Renal cortex interstitium (tissue), 15 donors: ENCODE measurements at places on chromosomes 6 and 20. TPM values are rescaled to one million over a fixed set of nuclear protein-coding genes. Genes with fewer than 3 reads are reported as not detected.

- DNase-seq = no peak
These were observed 23.3 kb upstream of the BCLAF1 start for GRCh38 chr6:136312975-136313374.

DNA sequence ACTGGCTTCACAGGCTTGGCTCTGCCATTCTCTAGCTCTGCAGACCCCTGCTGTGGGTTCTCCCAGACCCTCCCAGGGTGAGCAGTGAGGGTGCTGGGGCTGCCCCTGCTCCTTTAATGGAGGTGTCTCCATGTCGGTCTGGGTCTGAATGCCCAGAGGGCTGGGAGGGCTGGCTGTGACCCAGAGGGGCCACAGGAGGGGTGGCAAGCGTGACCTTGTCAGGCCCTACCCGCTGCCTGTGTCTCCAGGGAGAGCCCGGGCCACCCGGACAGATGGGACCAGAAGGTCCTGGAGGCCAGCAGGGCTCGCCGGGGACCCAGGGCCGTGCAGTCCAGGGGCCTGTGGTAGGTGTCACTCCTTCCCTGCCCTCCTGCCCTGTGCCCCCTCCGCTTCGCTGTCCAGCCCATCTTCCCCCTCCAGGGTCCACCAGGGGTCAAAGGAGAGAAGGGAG lies 32.1 kb downstream of the COL20A1 start:
- DNase-seq = no peak

DNA sequence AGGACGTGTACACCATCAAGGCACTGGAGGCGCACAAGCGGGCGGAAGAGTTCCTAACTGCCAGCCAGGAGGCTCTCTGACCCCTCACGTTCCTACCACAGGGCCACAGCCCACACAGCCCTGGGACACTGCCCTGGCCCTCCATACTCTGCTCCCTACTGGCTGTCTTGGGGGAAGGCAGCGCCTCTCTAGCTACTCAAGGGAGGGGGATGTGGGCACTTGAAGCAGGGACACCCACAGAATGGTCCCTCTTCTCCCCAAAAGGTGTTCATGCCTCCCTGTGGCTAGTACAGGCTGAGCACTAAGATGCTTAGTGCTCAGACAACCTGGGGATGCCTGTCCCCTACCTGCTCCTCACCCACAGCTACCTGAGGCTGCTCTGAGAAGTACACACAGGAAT lies 2.5 kb downstream of the MEA1 start:
- DNase-seq = no peak

- DNase-seq = no peak
These were observed 7.6 kb upstream of the RNF114 start for GRCh38 chr20:49928411-49929141.

- DNase-seq = no peak
These were observed 89.6 kb downstream of the SLC22A3 start for GRCh38 chr6:160437775-160438174.

DNA sequence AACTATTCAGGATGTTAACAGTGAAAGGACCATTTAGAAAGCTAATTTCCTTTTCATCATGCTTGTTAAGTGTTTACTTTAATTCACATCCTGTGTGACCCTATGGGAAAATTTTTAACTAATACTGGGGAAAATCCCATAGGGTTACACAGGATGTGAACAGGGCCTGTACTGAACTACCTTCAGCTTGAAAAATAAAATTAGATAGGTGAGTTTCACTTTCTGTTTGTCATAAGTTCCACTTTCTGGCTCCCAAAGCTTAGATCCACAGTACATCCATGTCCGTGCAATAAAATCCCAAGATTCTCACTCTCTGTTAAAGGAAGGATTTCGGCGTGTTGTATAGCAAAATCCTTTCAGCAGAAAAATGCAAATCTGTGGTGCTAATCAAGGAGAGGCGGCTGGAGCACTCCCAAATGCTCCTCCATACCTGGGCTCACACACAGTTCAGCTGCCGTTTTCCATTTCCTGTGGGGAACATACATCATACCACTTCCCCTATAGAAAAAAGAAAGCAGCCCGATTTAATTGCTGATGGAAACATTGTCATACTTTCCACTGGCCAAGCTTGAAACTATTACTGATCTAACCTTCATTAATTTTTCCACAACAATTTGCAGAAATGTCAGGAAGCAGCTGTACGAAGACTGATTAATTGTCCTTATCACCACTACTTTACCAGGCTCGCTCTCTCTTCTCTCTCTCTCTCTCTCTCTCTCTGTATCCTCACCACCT lies 125.2 kb downstream of the HIVEP2 start:
- no peak for DNase-seq

- no peak for DNase-seq
These were observed 179.5 kb upstream of the CITED2 start for GRCh38 chr6:139553916-139554315.

DNA sequence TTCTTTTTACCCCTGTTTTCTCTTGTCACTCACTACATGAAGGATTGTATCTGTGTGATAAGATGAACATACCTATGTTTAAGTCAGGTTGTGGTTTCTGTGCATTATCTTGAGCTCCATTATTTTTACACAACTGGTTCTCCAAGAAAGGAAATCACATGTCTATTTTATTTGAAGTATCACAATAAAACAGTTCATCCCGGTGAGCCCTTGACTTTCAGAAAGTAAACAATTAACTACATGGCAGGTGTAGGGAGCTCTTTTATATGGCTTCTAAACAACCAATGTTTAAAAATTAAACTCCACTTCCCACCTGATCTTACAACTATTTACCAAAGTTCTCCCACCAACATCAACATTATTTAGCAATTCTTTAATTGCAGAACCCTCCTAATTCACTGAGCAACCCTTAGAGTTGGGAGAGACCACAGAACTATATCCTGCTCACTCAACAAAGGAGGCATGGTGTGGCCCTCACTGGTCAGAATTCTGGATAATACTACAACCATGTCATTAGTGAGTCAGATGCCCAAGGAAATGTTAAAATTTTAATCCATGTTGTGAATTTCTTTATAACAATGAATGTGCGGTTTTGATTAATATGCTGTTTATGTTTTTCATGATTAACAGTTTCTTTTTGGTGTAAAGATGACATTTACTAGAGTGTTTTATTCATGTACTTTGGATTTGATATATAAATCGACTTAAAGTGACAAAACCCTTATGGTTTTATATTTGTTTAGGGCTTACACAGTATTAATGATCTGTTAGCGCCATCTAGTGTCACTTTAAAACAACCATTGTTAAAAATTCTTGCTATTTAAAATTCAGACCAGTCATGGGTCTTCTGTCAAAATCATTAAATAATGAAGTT lies 50.0 kb upstream of the SCGN start:
- peak; percentile 49 for DNase-seq

- DNase-seq = no peak
These were observed 35.3 kb downstream of the KIF16B start for GRCh38 chr20:16537918-16538317.

- no peak for DNase-seq
These were observed 1293.3 kb downstream of the EPHA7 start for GRCh38 chr6:92126088-92126487.

- DNase-seq = no peak
These were observed 4.2 kb upstream of the EPHA7 start for GRCh38 chr6:93423542-93423941.

GRCh38 chr6:25038300-25038699 lies 102.5 kb upstream of the RIPOR2 start:
- no peak for DNase-seq

DNA sequence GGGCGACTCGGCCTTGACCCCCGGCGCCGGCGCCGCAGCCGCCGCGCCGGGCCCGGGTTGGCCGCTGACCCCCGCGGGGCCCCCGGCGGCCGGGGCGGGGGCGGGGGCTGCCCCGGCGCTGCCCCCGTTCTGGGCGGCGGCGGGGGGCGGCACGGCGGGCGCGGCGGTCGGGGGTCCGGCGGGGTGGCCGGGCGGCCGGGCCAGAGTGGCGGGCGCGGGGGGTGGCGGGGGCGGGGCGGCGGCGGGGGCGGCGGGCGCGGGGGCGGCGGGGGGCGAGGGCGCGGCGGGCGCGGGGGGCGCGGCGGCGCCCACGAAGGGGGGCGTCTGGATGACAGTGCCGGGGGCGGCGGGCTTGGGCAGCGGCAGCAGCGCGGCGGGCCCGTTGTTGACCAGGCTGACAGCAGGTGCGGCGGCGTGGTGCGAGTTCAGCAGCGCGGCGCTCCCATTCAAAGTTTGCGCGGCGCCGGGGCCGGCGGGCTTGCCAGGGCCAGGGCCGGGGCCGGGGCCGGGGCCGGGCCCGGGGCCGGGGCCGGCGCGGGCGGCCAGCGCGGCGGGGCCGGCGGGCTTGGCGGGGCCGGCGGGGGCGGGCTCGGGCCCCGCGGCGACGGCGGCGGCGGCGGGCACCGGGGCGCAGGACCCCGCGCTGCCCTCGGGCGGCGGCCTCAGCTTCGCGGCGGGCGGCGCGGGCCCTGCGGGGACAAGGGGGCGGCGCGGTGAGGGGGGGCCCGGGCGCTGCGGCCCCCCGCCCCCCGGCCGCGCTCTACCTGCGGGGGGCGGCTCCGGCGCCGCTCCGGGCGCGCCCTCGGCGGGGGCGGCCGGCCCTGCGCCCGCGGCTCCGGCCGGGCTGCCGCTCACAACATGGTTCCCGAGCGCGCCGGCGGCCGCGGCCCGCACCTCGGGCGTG lies 659 bp downstream of the TAF4 start:
- DNase-seq = no peak

GRCh38 chr20:52104546-52105441 lies 86.8 kb downstream of the ZFP64 start:
- peak; percentile 65 for DNase-seq

GRCh38 chr20:63553933-63554290 lies at the start of gene FNDC11:
TSS of gene FNDC11 (plus strand) at chr20:63554159. CDS start at chr20:63555664, 1,505 bp downstream.
- DNase-seq = peak; percentile 64

DNA sequence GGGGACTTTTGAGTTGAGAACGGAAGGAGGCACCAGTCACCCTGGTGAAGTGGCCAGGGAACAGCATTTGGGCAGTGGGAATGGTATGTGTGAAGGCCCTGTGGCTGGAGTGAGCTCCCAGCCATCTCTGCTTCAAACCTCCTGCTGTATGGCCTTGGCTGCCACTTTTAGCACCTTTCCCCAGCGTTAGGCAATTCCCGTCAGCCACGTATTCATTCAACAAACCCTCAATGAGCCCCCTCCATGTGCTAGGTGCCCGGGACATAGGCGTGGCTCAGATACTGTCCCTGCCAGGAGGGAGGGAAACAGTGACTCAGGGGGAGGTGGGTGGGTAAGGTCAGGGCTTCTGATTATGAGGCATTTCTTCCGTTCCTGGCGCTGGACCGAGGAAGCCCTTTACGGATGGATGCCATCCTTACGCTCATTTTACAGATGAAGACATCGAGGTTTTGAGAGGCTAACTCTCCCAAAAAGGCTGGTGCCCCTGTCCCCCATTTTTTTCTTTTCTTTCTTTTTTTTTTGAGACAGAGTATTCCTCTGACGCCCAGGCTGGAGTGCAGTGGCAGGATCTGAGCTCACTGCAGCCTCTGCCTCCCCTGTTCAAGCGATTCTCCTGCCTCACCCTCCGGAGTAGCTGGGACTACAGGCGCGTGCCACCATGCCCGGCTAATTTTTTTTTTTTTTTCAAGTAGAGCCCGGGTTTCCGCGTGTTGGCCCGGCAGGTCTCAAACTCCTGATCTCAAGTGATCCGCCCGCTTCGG lies 37.5 kb downstream of the SRC start:
- DNase-seq = no peak

- no peak for DNase-seq
These were observed 25.5 kb upstream of the FKBP1A start for GRCh38 chr20:1418350-1418749.

- DNase-seq = no peak
These were observed 13.9 kb downstream of the NT5E start for GRCh38 chr6:85463621-85464259.

DNA sequence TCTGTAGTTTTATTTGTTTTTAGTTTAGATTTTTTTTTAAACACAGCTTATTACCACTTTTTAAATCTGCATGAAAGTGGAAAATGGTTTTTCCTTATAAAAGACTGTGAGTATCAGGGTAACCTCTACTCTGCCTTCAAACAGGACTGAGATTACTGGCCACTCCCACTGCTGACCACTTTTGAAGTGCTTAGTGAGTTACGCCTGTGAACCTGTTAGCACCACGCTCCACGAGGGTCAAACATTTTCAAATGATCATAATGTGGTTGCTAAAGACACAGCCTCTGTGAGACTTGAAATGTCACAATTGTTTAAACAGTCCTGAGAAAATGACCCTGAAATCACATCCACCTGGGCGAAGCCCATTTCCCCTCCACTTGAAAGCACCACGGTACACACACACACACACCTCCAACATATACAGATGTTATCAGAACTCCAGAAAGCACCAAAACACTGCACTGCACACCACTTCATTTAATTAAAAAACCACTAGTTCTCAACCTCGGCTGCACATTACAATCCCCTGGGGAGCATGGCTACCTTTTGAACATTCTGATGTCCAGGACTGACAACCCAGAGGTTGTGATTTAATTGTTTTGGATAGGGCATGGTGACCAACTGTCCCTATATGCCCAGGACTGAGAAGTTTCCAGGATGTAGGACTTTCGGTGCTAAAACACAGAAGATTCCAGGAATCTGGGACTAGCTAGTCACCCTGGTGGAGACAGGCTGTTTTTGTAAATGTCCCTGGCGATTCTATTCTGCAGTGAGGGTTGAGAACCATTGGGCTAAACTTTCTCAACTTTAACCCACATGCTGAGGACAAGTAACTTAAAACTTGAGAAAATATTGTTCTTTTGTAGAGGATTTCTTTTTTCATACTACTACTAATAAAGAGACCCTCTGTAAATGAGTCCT lies 176.4 kb upstream of the MYLIP start:
- no peak for DNase-seq

DNA sequence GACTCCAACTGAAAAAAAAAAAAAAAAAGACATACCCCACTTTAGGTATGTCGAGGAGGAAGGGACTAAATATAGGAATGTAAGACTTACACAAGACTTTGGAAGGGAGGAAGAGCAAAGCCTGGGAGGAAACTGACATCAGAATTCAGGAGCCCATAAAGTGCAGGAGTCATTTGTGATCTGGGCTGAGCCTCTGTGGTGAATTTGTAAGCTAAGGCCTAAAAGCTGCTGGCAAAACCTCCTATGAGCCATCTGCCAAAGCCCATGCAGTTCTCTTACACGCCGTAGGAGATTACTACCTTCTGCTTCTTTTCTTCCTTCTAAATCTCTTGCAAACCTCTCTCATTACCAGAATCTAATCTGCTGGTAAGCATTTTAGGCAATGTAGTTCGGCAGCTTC lies 52.0 kb upstream of the THEMIS start:
- DNase-seq = no peak

DNA sequence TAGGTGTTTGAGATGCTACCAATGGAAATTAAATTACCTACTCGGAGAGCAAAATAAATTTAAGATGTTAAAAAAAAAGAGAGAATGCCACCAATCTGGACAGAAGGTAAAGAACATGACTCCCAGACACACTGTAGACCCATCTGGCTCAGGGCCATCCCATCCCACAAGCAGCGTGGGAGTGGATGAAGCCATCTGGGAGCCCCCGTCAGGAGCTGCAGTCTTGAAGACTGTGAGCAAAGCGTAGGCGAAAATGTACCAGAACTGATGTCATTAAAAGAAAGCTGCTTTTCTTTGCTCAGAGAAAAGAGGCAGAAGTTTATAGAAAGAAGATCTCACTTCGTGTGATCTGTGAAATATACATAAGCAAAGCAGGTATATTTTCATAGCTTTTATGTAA lies 815.7 kb downstream of the QKI start:
- no peak for DNase-seq

Gene FOXQ1
- 10.0 TPM for polyA plus RNA-seq

Gene CLPSL1
- polyA plus RNA-seq = 1.3 TPM

Gene SNPH
- 3.6 TPM for polyA plus RNA-seq

Gene ZSCAN16
- polyA plus RNA-seq = 11.4 TPM

Gene ROMO1
- polyA plus RNA-seq = 89.9 TPM

Gene CLVS2
- 0.28 TPM for polyA plus RNA-seq

Gene BNIP5
- 0.10 TPM for polyA plus RNA-seq

Gene GSTA1
- 0.83 TPM for polyA plus RNA-seq

Gene KIZ
- 38.9 TPM for polyA plus RNA-seq
